Neural crest cell (in vitro differentiated cells): ENCODE measurements at places on chromosomes 5 and 9. TPM values are rescaled to one million over a fixed set of nuclear protein-coding genes. Genes with fewer than 3 reads are reported as not detected.

GRCh38 chr5:62717301-62717933 is 138.8 kb downstream of the LRRC70 start:
- H3K4me3 ChIP-seq = no peak overlapping the region
- DNase-seq = no peak
- H3K27me3 ChIP-seq = no peaks in the 10 kb centered on the region
- H3K27ac ChIP-seq = no peak overlapping the region
- H3K36me3 ChIP-seq = no peaks in the 10 kb centered on the region
- H3K4me1 ChIP-seq = peaks cover 31% of the 10 kb centered on the region

DNA sequence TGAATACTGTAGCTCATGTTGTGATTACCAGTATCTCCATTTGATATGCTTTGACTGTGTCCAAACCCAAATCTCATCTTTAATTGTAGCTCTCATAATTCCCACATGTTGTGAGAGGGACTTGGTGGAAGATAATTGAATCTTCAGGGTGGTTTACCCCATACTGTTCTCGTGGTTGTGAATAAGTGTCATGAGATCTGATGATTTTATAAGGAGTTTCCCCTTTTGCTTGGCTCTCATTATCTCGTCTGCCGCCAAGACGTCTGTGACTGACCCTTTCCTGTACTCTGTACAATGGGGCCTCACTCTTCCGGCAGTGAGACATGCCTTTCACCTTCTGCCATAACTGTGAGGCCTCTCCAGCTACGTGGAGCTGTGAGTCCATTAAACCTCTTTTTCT is 59.3 kb downstream of the TRIO start:
- peaks cover 46% of the 10 kb centered on the region for H3K4me1 ChIP-seq
- DNase-seq = no peak
- H3K27me3 ChIP-seq = no peaks in the 10 kb centered on the region
- H3K4me3 ChIP-seq = no peak overlapping the region
- H3K36me3 ChIP-seq = no peaks in the 10 kb centered on the region

DNA sequence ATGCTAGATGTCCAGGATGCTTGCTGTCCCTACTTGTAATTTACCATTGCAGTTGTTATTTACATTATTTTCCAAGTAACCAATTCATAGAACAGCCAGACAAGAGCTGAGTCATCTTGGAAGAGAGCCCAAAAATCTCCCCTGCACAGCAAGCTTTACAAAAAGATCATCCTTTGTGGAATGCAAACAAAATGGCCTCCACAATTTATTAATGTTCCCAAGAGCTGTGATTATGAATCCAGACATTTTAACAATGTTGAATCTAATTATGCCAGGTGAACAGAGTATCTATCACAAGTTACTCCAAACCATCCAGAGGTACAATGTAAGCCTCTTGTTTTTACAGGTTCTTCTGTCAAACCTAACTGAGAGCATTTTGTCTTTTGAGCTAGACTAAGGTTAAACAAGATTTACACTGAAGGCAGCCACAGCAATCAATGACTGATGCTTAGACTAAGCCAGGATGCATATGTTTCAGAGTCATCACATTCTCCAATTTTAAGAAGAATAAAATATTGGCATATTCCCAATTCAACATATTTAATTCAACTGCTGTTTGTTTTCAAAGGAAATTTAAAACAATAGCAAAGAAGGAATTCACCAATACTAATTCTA is 95.3 kb upstream of the SLC12A2 start:
- no peak for DNase-seq
- H3K27ac ChIP-seq = no peak overlapping the region
- H3K4me1 ChIP-seq = no peaks in the 10 kb centered on the region
- no peaks in the 10 kb centered on the region for H3K27me3 ChIP-seq
- peaks cover 4% of the 10 kb centered on the region for H3K36me3 ChIP-seq
- no peak overlapping the region for H3K4me3 ChIP-seq

The ITGA2 gene
- 1.7 and 2.0 TPM in 2 replicates for total RNA-seq

- no peak overlapping the region for H3K27ac ChIP-seq
- H3K4me3 ChIP-seq = peak overlapping the region; percentile 61
- peaks cover 83% of the 10 kb centered on the region for H3K4me1 ChIP-seq
- no peaks in the 10 kb centered on the region for H3K27me3 ChIP-seq
- peaks cover 12% of the 10 kb centered on the region for H3K36me3 ChIP-seq
Measured at GRCh38 chr5:72180925-72181324, 73.7 kb downstream of the MAP1B start.

DNA sequence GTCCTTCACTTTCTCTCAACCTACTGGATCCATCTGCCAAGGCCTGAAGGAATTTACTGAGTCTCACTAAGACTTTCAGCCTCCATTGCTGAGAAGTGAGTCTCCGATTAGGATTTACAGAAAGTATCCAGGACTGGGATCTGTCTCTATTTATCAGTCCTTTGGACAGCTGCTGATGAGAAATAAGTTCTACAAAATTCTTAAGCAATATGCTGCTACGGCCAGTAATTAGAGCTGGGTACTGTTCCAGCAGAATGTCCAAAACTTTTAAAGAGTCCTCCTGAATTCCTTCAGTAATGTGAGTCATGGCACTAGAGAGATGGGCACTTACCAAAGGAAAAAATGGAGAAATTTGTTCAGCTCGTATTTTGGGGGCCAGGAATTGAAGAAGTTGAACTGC is 5.9 kb downstream of the TEX10 start:
- DNase-seq = no peak
- H3K4me3 ChIP-seq = no peak overlapping the region
- H3K27ac ChIP-seq = no peak overlapping the region
- no peaks in the 10 kb centered on the region for H3K27me3 ChIP-seq

The KIF12 gene
- total RNA-seq = not detected in 2 replicates

GRCh38 chr5:112956606-112957005 is 20.0 kb upstream of the DCP2 start:
- H3K36me3 ChIP-seq = no peaks in the 10 kb centered on the region
- no peak overlapping the region for H3K27ac ChIP-seq
- no peaks in the 10 kb centered on the region for H3K27me3 ChIP-seq
- peaks cover 13% of the 10 kb centered on the region for H3K4me1 ChIP-seq
- H3K4me3 ChIP-seq = no peak overlapping the region

- H3K4me3 ChIP-seq = no peak overlapping the region
- no peak for DNase-seq
- H3K27ac ChIP-seq = no peak overlapping the region
Measured at GRCh38 chr9:38342096-38342495, 50.4 kb upstream of the ALDH1B1 start.

DNA sequence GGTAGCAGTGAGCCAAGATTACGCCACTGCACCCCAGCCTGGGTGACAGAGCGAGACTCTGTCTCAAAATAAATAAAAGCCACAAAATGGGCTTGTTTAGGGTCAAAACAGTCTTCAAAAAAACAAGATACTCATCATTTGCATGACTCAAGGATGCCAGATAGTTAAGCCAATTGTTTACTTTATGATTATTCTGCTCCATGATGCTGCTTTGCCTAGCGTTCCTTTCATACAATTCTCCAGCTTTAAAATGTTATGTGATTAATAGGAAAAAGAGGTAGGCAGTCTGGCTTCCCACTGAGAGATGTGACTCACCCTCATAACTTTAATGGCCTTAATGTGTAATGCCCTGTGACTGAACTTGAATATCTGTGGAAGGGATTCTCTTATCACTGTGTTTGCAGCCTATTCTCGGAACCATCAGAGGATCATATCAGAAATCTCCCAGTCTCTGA is 364.6 kb upstream of the TRPC7 start:
- H3K4me1 ChIP-seq = no peaks in the 10 kb centered on the region
- DNase-seq = no peak
- no peak overlapping the region for H3K27ac ChIP-seq
- no peak overlapping the region for H3K4me3 ChIP-seq
- peaks cover 4% of the 10 kb centered on the region for H3K27me3 ChIP-seq

DNA sequence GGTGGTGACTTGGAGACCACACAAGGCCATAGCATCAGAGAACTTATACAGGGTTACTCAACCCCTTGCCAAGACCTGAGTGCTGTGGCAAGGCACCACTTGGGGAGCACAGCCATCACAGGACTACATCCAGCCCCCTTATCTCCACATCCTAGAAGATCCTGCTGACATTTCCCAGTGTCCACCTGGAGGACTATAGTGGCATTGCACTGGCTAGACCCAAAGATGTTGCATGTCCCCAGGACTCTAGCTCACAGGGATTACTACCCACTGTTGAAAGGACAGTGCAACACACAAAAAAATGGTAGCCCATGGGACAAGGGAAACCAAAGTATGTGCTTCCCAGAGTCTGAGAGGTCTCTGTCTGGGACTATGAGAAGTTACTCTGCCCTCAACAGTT is 411.1 kb upstream of the NUDT12 start:
- no peak for DNase-seq
- H3K4me1 ChIP-seq = no peaks in the 10 kb centered on the region
- no peak overlapping the region for H3K4me3 ChIP-seq
- no peak overlapping the region for H3K27ac ChIP-seq

The TPPP gene
- total RNA-seq = 2.6 and 2.7 TPM in 2 replicates

The FOXD4L5 gene
- total RNA-seq = 0.34 and 0.37 TPM in 2 replicates

GRCh38 chr5:155394727-155395126 is 381.2 kb downstream of the KIF4B start:
- DNase-seq = no peak
- H3K4me1 ChIP-seq = no peaks in the 10 kb centered on the region
- H3K27me3 ChIP-seq = peaks cover 5% of the 10 kb centered on the region

- no peak overlapping the region for H3K27ac ChIP-seq
- H3K27me3 ChIP-seq = no peaks in the 10 kb centered on the region
- H3K4me1 ChIP-seq = peaks cover 4% of the 10 kb centered on the region
- H3K36me3 ChIP-seq = no peaks in the 10 kb centered on the region
- no peak overlapping the region for H3K4me3 ChIP-seq
Measured at GRCh38 chr5:140181525-140181924, 6.5 kb downstream of the CYSTM1 start.

The C9orf153 gene
- 0.19 and 0.34 TPM in 2 replicates for total RNA-seq

The INSL6 gene
- total RNA-seq = not detected in 2 replicates

The CNTFR gene
- 112 and 115 TPM in 2 replicates for total RNA-seq

GRCh38 chr9:16484180-16484579 is 386.3 kb downstream of the BNC2 start:
- no peak overlapping the region for H3K4me3 ChIP-seq
- DNase-seq = no peak
- H3K4me1 ChIP-seq = peaks cover 10% of the 10 kb centered on the region
- no peaks in the 10 kb centered on the region for H3K27me3 ChIP-seq

The GRXCR2 gene
- total RNA-seq = not detected in 2 replicates

- peaks cover 30% of the 10 kb centered on the region for H3K4me1 ChIP-seq
- H3K27me3 ChIP-seq = no peaks in the 10 kb centered on the region
- H3K4me3 ChIP-seq = peak overlapping the region; percentile 65
- H3K36me3 ChIP-seq = no peaks in the 10 kb centered on the region
Measured at GRCh38 chr5:125974679-125975078, 448.5 kb upstream of the GRAMD2B start.

GRCh38 chr9:103407260-103407659 is 412.1 kb downstream of the CYLC2 start:
- H3K4me1 ChIP-seq = no peaks in the 10 kb centered on the region
- H3K36me3 ChIP-seq = no peaks in the 10 kb centered on the region
- H3K27ac ChIP-seq = no peak overlapping the region
- no peak overlapping the region for H3K4me3 ChIP-seq
- DNase-seq = no peak

- peaks cover 47% of the 10 kb centered on the region for H3K4me1 ChIP-seq
- peaks cover 4% of the 10 kb centered on the region for H3K36me3 ChIP-seq
- H3K4me3 ChIP-seq = peak overlapping the region; percentile 75
- no peaks in the 10 kb centered on the region for H3K27me3 ChIP-seq
Measured at GRCh38 chr5:72451741-72452505, 55.3 kb downstream of the ZNF366 start.

- H3K27me3 ChIP-seq = no peaks in the 10 kb centered on the region
- H3K27ac ChIP-seq = no peak overlapping the region
- H3K36me3 ChIP-seq = no peaks in the 10 kb centered on the region
- DNase-seq = no peak
- no peak overlapping the region for H3K4me3 ChIP-seq
- H3K4me1 ChIP-seq = no peaks in the 10 kb centered on the region
Measured at GRCh38 chr5:21013237-21013636, 1025.2 kb upstream of the CDH18 start.

The ZSWIM6 gene
- total RNA-seq = 33.8 and 34.3 TPM in 2 replicates

DNA sequence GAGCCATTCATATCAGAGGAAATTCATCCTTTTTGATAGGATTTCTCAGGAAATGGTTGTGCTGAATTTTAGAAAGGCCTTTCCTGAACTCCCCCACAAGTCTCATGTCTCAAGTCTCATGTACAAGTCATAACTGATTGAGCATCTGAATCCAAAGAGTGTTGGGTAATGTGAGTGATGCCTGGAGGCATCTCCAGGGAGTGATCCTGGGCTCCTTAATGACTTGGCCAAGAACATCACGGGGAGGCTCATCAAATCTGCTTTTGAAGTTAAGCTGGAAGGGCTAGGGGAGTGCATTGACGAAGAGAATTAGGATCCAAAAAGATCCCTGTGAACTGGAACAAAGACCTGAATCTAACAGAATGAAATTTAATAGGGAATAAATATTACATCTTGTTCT is 79.2 kb downstream of the MAST4 start:
- H3K27me3 ChIP-seq = peaks cover 3% of the 10 kb centered on the region
- no peaks in the 10 kb centered on the region for H3K36me3 ChIP-seq
- no peak for DNase-seq
- no peak overlapping the region for H3K27ac ChIP-seq

DNA sequence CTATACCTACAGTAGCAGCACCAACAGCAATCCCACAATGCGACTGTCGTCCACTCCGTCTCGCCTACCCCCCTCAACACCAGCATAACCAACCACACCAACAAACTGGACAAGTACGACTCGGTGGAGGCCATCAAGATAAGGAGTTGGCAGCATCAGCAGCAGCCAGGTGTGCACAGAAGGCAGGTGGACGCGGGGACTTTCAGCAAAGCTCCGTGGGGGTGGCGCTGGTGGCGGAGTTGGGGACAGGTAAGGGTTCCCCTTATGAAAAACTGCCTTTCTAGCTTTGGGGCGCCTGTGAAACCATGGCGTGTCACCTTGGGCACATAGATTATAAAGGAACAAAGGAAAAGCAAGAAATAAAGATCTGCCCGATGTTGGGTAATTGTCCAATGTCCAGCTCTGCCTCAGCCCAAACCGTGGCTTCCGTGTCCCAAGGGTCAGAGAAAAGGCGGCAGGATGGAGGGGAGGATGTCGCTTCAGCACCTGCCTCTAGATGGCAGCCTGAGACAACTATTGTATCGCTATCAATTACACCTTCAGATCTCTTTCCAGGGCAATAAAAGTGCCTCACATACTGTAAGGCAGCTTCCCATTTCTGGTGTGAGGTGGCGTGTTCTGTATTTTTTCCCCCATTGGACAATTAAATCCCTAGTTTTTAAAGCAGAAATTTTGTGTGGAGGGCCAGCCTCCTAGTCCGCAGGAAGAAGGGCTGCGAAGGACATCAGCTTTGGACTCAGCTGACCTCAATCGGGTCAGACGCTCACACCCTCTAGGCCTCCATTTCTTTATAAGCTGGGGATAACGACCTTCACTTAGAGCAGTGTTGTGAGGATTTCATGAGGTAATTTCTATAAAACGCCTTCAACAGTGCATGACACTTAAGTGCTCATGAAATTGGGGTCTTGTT is 58.8 kb downstream of the MTRR start:
- H3K36me3 ChIP-seq = peaks cover 4% of the 10 kb centered on the region
- H3K27ac ChIP-seq = no peak overlapping the region
- DNase-seq = peak; percentile 66
- H3K4me3 ChIP-seq = no peak overlapping the region
